GM04503 (cell line): ENCODE measurements at places on chromosomes 6 and 20.

DNA sequence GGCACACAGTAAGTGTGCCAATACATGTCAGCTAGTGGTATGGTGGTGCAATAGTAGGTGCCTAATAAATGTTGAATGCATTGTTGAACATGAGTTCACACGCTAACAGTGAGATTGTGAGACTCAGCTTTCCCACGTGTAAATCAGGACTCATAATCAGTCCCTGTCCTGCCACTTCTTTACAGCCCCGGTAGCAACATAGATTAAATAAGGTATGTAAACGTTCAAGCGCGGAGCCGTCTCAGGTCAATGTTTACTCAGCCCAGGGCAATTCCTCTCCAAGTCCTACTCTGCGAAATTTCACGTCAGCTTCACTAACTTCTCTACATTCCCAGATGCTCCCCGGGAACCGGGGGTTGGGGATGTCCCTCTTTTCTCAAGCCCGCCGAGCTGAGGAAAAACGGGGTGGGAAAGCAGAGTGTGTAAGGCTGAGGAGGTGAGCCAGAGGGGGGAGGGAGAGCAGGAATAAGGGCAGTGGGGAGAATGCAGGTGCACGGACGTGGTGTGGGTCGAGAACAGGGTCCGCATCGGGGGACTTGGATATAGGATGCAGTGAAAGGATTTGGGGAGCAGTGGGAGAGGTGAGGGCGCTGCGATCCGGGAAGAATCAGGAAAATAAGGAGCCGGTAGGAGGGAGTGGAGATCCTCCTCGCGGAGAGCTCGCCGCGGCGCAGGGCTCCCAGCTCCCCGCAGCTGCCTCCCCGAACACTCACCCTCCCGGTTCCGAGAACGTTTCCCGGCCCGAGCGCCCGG, 544 bp upstream of the TP53INP2 start:
- DNase-seq, result no peak

- DNase-seq, result no peak
Observed at GRCh38 chr6:34485321-34486060, 19.6 kb downstream of the PACSIN1 start.

GRCh38 chr6:7881765-7882500, 28.7 kb downstream of the TXNDC5 start:
- no peak for DNase-seq

DNA sequence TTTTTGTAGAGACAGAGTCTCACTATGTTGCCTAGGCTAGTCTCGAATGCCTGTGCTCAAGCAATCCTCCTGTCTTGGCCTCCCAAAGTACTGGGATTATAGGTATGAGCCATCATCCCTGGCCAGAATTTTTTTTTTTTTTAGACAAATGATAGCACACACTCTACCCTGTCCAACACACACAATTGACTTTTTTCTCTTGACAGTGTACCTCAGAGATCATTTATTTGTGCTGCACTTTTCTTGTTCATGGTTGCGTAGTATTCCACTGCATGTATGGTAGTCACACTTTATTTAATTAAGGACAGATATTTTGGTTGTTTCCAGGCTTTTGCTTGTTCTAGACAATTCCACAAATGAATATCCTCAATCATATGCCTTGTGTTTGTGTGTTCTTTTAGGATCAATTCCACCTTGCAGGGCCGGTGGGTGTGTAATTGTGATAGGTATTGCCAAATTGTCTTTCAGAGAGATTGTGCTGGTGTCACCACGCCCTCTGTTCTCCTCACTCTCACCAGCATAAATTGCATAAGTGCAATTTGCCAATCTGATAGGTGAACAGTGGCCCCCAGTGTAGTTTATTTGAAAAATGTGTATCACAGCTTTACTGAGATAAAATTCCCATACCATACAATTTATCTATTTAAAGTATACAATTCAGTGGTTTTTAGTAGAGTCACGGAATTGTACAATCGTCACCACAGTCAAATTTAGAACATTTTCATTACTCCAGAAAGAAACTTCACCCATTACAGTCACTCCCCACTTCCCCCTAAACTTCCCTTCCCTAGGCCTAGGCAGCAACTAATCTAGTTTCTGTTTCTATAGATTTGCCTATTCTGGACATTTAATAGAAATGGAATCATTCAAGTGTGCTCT, 20.1 kb downstream of the SRC start:
- no peak for DNase-seq

- no peak for DNase-seq
Observed at GRCh38 chr20:53788253-53789022, 194.8 kb upstream of the ZNF217 start.

DNA sequence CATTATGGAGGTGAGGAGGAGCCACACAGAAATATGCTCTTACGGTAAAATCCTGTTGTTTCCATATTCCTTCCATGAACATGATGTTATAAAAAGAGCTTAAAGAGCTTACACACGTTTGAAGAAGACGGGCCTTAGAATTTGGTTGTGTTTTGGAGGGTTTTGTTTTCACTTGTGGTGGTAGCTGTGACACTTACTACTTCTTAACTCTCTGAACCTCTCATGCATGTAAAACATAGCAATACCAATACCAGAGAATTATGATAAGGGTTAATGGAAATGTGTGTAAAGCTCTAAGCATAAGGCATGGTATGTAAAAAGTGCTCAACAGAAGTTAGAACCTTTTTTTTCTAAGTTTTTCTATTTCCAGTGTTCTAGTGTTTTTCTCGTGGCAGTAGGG, 256.1 kb upstream of the KCNQ5 start:
- no peak for DNase-seq

DNA sequence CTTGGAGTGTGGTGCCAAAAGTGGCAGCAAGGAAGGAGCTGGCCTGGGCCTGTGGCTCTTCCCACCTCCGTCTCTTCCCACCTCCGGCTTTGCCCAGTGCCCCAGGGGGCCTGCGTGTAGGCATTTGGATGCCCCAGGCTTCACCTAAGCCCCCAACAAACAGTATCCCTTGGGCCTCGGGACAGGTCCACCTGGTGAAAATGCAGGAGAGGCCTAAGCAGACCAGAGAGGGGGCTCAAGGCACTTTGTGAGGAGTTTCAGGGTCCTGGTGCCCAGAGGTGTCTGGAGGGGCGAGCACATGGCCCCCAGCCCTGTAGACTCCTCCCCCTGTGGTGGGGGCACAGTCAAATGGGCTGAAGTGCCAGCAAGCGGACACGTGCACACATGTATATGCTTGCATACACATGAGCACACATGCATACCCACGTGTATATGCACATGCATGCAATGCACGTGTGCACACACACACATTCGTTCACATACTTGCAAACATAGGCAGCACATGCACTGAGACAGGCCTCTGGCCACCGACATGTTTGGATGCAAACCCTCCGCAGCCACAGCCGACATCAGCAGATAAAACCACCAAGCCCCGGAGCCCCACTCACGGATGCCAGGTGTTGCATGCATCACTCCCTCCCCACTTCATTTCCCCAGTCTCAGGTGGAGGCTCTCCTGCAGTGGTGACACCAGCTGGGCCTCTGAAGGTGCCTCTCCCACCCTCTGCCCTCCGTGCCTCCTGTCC, 124.5 kb downstream of the TAF4 start:
- no peak for DNase-seq

DNA sequence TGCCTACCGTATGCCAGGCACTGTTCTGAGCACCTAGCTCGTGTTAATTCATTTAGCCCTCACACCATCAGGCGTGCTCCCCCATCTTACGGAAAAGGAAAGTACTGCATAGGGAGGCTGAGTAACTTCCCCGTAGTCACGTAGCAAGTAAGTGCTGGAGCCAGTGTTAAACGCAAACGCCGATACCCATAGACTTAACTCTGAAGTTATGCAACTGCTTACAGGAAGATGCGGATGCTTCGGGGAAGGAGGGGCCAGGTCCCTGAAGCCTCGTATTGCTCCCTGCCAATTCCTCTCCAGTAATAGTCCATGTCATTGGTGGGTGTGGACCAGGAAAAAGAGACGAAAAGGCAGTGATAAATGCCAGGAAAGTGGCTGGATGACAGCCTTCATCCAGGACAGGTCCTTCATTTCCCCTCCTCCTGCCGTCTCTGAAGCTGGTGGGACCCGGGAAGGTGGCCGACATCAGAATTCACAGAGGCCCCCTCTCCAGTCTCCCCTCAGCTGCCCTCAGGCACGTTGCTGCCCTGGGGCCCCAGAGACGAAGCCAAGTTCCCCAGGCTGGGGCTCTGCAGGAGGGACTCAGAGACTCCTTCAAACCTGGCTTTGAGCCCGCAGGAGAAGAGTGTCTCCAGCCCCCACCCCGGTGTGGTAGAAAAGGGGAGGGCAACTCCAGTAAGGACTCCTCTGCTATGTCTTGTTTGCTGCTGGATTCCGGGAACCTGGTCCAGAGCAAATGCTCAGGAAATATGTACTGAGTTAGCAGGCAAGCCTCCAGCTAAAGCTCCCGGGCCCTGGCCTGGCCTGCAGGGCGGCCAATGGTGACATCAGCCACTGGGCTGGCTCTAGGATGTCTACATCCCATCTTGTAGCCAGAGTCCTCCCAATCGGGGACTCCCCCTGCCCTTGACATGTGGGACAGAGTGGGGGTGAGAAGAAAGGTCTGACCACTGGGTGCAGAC, 37.8 kb downstream of the RAB44 start:
- peak; percentile 47 for DNase-seq

- DNase-seq, result no peak
Observed at GRCh38 chr6:83952830-83953229, 80.7 kb upstream of the MRAP2 start.

DNA sequence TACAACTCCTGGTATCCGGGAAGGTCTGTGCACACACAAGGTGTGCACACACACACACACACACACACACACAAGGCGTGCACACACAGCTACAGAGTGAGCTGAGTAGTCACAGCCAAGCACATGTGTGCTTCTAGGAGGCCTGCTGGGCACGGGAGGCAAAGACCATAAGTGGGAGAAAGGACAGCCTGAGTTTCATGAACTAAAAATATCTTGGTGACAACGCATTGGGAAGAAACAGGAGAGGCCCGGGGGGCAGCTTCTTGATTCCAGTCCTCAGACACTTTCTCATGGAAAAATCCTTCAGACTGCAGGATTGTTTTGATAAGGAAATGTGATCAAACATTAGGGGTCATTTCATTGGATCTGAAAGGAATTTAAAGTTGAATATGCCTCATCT, 2.6 kb downstream of the TRAF3IP2 start:
- DNase-seq, result no peak

- DNase-seq, result no peak
Observed at GRCh38 chr6:29142309-29142708, 28.4 kb upstream of the OR2J2 start.

DNA sequence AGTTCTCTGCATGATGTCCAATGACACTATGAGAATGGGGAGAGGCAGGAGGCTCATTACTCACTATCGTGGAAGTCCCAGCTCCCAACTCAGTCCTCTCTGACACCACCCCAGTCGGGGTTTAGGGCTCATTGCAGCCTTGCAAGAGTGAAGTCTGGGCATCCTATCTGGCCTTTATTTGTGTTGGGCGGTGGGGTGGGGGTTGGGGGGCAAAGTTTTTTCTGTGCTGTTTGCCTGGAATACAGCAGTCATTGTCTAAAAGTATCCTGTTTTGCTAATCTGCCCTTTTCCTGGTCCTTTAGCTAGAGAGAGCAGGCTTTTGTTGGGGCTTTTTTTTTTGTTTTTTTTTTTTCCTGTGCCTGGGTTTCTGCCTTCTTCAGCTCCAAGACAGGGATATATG, 174.2 kb downstream of the MYLK4 start:
- no peak for DNase-seq

- DNase-seq, result no peak
Observed at GRCh38 chr6:80129485-80129884, 23.0 kb downstream of the BCKDHB start.

DNA sequence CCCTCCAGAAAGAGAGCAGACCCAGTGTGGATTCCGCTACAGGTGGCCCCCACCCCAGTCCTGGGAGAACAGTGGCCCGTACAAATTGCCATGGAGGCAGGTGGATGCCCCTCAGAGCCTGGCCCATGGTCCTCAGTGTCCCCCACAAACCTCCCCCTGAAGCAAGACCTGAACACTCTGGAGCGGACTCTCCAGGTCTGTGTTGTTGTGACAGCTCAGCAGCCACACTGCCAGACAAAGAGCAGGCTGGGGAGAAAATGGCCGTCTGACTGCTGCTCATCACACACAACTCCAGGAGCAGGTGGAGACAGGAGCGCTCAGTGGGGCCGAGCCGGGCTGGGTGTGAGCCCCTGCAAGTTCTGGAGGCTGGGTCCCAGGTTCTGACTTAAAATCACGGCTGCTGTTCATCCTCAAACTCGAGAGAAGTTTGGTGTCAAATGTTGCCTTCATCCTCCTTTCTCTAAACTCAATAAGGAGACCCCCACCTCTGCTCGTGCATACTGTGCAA, 241.8 kb downstream of the CDH4 start:
- DNase-seq, result no peak

GRCh38 chr6:52522151-52522626, 54.7 kb downstream of the TRAM2 start:
- DNase-seq, result no peak

DNA sequence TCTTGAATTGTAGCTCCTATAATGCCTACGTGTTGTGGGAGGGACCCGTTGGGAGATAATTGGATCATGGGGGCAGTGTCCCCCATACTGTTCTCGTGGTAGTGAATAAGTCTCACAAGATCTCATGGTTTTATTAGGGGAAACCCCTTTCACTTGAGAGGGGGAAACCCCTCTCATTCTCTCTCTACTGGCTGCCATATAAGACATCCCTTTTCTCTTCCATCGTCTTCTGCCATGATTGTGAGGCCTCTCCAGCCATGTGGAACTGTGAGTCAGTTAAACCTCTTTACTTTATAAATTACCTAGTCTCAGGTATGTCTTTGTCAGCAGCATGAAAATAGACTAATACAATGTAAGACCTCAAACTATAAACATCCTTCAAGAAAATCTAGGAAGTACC, 23.1 kb downstream of the PAQR8 start:
- DNase-seq, result no peak

- no peak for DNase-seq
Observed at GRCh38 chr6:131784561-131784960, 23.3 kb upstream of the ENPP1 start.

DNA sequence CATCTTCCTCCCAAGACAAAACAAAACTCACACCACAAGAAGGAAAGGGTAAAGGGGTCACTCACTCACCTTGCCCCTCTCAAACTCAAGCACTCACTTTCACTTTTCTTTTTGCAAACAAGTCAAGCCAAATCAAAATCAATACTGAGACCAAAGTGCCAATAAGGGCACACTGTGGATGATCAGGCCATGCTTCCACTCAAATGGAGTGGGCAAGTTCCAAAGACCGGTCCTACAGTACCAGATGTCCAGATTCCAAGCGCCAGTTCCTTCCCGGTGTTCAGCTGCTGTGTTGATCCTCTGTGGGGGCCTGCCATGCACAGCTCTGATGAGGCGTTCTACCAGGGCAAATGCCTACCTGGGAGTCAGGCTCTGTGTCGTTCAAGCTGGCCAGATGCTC, 162.6 kb upstream of the GRIK2 start:
- DNase-seq, result no peak

- DNase-seq, result no peak
Observed at GRCh38 chr6:111788379-111789276, 84.6 kb downstream of the FYN start.
